ENCODE measurements at places on chromosomes 6 and 20. TPM values are rescaled to one million over a fixed set of nuclear protein-coding genes. Genes with fewer than 3 reads are reported as not detected.

DNA sequence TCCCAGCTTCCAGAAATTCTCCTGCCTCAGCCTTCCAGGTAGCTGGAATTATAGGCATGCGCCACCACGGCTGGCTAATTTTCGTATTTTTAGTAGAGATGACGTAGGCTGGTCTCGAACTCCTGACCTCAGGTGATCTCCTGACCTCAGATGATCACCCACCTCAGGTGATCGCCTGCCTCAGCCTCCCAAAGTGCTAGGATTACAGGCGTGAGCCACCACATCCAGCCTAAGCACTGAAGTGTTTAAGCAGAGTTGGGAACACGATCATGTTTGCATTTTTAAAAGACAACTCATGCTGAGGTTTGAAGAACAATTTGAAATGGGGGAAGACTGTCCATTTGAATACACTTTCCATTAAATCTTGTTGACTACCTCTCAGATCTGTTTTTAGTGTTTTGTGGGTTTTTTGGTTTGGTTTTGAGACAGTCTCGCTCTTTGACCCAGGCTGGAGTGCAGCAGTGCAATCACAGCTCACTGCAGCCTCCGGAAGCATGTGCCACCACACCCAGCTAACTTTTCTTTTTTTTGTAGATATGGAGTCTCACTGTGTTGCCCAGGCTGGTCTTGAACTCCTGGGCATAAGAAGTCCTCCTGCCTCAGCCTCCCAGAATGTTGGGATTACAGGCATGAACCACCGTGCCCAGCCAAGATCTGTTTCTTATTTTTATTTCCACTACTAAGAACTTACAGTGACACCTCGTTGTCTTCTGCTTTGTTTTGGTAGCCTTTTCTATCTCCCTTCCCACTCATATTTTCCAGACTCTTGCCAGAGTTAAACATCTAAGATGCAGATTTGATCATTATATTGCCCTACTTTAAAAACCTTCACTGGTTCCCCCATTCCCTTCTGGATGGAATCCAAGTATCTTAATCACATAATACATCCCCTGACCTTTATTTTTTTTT is 5.5 kb downstream of the CASP8AP2 start:
- DNase-seq = peak; percentile 51

DNA sequence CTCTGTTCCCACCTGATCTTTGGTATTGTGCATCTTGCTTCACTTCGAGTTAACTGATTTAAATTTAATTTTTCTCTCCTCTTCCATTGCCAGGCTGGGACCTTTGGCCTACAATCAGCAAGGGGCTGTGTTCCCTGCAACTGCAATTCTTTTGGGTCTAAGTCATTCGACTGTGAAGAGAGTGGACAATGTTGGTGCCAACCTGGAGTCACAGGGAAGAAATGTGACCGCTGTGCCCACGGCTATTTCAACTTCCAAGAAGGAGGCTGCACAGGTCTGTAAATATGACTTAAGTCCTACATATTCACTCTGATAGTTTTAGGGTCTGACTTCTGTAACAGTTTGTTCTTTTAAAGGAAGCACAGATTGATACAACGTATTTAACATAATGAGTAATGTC is 412.4 kb downstream of the ARHGAP18 start:
- DNase-seq = no peak

DNA sequence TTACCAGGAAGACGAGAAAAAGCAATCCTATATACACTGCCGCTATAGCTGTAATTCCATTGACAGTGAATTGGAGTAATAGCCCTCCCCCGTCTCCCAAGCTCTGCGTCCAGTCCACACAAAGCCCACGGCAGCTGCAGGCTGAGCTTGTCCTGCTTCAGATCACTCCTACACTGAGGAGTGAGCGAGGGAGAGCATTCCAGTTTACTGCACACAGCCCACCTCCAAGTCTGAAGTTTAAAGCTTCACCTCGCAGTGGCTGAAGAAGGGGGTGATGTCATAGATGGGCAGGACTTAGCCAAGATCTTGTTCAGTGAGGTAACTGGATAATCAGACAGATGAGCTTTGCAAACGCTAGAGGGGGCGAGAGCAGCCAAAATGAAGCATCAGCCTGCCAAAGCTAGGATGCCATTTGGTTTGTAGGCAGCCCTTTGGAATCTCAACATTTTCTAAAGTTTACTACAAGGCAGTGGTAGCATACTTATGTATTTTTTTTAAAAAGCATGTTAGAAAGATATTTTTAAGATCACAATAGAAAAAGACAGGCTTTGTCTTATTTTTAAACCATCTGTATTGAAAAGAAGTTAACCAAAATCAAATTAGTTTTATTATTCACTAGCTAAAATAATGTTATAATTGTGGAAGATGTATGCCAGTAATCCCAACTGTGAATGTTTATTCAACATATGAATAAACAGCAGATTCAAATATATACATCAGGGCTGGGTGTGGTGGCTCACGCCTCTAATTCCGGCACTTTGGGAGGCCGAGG is at the start of gene FLRT3:
Gene FLRT3, minus strand, starts transcription at position 213 of the 772 bp plus-strand sequence. CDS start 10,106 bp downstream, outside the sequence.
- DNase-seq = peak; percentile 98

DNA sequence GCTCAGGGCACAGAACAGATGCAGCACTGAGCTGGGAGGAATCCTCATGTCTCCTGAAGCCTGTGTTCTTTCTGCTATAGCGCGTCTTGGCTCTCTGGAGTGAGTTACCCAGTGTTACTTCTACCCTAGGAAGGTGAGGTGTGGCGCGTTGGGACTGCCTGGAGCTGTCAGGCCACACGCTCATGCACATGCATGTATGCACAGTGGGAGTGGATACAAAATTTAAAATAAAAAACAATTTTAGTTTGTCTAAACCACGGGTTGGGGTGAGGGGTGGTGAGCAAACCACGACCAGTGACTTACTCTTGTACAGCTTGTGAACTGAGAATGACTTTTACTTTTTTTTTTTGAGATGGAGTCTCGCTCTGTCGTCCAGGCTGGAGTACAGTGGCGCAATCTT is 298.6 kb upstream of the SUPT3H start:
- no peak for DNase-seq

Gene GMPR
- total RNA-seq = 7.2 TPM
